ENCODE measurements at places on chromosomes 2 and 18.

DNA sequence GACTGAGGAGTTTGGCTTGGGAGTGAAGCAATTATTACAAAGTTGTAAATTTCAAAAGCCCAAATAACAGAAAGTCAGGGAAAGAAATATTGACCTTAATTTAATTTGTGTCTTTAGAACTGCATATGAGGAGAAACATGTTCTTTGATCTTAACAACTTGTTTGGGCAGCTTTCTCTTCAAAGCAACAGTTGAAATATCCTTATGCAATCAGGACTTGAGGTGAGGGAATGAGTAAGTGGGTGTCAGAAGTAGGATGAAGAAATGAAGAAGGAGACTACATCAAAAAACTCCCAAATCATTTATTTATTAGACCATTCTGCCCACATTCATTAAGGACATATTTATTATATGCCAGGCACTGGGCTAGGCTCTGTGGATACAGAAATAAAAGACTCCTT, 129.4 kb downstream of the GCA start:
- DNase-seq, result no peak

DNA sequence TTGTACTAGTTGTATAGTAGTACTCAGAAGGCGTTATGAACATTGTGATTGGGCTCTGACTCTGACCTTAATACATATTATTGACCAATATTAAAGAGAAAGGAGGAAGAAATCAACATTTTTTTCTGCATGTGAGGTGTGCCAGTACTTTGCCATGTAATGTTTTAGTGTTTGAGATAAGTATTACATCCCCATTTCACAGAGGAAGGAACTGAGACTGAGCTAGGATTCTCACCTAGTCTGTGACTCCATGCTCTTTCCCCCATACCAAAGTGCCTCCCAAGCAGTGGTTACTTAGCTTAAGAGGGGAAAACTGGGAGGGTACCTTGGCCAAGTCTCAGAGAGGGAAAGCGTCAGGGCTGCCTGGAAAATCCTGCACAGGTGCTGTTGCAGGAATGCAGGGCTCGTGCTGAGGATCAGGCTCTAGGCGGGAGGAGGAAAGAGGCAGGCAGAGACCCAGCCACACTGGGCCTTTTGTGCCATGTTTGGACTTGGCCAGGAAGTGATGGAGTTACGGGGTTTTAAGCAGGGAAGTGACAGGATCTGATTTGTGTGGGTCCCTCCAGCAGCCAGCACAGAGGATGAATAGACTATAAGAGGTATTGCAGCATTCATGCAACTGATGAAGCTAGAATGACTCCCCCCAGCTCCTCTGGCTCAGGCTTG, 1.7 kb downstream of the PNKD start:
- DNase-seq, result no peak

DNA sequence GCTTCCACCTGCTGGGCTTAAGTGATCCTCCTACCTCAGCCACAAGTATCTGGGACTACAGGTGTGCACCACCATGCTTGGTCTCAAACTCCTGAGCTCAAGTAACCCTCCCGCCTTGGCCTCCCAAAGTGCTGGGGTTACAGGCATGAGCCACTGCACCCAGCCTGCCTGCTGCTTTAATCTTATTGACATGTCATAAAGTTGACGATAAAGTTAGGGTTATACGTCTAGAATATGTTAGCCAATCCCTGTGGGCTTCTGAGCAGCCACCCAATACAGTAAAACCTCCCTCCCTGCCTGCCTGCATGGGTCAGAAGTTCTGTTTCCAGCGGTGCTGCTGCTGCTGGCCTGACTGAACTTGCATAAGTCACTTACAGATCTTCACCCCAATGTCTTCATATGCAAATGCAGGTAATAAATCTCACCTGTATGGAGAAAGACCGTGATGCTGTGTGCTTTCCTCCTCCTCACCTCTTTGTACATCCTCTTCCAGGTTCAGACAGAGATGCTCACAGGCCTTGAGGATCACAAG, 30.1 kb downstream of the TGIF1 start:
- no peak for DNase-seq

- no peak for DNase-seq
Observed at GRCh38 chr18:32261003-32261402, 71.2 kb downstream of the MEP1B start.

GRCh38 chr2:61478086-61478485, 7.2 kb upstream of the USP34 start:
- no peak for DNase-seq

- DNase-seq, result no peak
Observed at GRCh38 chr2:169664978-169665930, 29.0 kb downstream of the CFAP210 start.

GRCh38 chr18:75088021-75088506, 120.9 kb downstream of the PTGR3 start:
- no peak for DNase-seq

GRCh38 chr2:118492335-118492734, 355.1 kb downstream of the EN1 start:
- DNase-seq, result no peak

- no peak for DNase-seq
Observed at GRCh38 chr2:147460155-147460554, 384.7 kb upstream of the ACVR2A start.

- DNase-seq, result no peak
Observed at GRCh38 chr2:109513749-109514588, 99.8 kb downstream of the SEPTIN10 start.

- no peak for DNase-seq
Observed at GRCh38 chr2:70570041-70570661, 16.5 kb upstream of the TGFA start.

DNA sequence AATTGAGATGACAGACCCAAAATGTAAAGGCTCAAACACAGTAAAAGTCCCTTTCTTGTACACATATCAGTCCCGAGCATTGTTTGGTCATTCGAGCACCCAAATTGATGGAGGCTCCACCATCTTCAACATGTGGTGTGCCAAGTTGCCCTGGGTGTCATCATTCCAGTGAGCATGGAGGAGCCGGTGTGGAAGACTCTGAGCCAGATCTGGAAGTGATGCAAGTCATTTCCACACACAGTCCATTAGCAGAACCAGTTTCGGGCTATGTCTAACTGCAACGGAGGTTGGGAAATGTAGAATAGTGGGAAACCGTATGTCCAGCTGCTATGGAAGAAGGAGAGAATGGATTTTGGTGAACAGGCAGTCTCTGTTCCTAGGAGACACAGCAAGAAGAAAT, 40.9 kb upstream of the BZW1 start:
- DNase-seq, result no peak

DNA sequence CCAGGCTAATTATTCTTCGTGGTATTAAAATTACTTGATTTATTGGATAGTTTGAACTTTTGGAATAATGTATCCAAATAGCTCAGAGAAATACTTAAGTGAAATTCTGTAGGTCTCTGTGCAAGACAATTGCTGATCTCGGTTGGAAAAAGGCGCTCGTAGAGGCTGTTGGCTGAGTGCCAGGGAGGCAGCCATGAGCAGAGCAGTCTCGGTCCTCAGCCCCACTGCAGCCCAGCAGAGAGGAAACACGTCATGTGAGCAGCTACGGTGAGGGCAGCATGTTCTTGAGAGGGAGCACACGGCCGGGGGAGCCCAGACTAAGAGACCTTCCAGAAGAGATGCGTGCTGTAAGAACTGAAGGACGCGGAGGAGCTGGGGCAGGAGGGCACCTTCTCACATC, 42.5 kb downstream of the DCDC2C start:
- DNase-seq, result no peak

DNA sequence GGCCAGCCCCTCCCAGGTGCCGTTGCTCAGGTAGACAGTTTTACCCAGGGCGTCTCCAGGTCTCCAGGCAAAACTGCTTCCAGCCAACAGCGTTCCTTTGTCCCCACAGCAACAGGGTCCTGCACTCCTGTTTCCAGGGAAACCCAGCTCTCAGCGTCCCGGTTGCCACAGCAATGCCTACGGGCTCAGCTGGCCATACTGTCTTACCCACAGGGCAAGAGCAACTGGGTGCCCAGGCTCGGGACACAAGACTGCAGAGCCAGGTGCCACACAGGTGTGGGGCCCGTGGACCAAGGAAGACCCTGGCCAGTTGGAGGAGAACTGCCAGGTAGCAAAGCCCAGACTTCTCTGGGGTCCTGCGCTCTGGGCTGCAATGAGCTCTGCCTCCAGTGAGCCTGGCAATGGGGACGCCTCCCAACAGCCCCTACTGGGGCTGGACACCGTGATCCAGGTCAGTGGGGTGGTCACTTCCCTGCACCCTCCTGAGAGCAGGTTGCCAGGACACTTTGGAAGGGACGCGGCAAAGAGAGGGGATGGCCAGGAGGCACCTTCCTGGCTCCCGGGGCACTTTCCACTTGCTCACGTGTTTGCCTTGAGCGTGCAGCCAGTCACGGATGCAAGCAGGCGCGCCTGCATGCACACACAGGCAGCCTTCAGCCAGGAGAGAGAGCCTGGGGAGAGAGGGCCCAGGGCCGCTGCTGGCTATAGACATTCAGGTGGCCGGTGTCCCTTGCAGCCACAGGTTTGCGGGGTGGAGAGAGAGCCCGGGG, at the start of gene CROCC2:
Gene CROCC2, plus strand, starts transcription at position 196 of the 770 bp plus-strand sequence. Its CDS starts 178 bp downstream, at position 374.
- DNase-seq, result no peak

DNA sequence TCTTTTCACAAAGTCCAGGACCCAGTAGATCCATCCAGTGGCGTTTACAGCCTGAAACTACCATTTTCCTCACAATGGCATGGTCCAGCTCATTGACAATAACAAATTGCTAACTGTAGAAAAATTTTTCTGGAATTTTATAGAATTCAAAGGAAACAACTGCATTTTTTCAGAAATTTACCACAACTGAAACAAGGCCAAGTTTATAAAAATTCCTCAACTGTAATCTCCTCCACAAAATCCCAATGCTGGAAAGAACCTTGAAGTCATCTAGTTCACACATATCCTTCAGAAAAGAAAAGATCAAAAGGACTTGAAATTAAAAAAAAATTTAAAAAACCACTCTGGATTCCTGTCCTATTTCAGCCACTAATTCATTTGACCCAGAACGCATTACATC, 226.0 kb upstream of the CTAGE1 start:
- no peak for DNase-seq

GRCh38 chr2:23380562-23381065, 4.4 kb upstream of the KLHL29 start:
- no peak for DNase-seq

DNA sequence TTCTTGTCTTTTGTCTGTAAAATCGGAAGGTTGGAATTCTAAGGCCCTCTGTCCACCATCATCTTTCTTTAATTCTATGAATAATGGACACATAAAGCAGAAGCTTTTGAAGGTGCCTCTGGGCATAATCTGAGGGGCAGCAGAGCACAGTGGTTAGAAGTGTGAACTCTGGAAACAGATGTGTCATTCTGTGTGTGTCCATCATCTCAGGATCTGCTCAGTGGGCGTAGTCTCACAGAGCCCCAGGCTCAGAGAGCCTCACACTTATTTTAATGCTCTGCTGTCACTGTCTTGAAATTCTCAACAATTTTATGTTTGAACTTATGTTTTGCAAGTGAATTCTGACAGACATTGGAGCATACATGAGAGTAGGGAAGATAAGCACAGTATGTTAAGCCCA, 31.0 kb upstream of the CCDC93 start:
- no peak for DNase-seq

DNA sequence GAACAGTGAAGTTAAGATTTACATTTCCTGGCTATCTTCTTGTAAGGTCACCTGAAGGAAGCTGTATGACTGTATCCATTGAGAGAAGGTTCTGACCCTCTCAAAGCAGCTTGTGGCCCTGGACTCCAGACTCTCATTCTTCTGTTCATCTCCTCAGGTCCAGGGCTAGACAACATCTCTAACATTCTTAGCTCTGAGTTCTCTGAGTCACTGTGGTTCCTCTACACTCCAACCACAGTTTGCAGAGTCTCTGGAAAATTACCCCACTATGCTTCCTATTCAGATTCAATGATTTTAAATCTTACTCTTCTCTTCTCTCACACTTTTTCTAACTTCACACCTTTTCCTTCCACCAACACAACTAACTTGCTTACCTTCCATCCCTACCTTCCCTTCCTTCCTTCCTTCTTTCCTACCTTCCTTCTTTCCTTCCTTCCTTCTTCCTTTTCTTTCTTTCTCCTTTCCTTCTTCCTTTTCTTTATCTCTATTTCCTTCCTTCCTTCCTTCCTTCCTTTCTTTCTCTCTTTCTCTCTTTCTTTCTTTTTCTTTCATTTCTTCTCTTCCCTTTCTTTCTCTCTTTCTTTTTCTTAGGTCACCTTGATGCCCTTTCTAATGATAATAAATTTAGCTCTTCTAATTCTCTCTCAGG, 824.3 kb upstream of the ZEB2 start:
- no peak for DNase-seq

DNA sequence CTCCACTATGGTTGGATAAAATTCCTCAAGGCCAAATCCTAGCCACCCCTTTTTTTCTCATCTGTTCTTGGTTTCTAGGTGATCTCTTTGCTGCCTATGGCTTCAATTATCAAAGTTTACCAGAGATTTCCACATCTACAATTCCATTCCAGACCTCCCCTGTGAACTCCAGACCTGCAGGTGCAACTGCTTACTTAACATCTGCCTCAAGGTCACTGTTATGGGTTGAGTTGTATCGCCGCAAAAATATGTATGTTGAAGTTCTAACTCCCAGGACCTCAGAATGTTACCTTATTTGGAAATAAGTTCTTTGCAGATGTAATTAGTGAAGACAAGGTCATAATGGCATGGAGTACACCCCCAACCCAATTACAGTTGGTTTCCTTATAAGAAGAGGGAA, 60.4 kb upstream of the SOS1 start:
- DNase-seq, result no peak

- no peak for DNase-seq
Observed at GRCh38 chr2:219517954-219518778, 3.9 kb downstream of the ASIC4 start.

DNA sequence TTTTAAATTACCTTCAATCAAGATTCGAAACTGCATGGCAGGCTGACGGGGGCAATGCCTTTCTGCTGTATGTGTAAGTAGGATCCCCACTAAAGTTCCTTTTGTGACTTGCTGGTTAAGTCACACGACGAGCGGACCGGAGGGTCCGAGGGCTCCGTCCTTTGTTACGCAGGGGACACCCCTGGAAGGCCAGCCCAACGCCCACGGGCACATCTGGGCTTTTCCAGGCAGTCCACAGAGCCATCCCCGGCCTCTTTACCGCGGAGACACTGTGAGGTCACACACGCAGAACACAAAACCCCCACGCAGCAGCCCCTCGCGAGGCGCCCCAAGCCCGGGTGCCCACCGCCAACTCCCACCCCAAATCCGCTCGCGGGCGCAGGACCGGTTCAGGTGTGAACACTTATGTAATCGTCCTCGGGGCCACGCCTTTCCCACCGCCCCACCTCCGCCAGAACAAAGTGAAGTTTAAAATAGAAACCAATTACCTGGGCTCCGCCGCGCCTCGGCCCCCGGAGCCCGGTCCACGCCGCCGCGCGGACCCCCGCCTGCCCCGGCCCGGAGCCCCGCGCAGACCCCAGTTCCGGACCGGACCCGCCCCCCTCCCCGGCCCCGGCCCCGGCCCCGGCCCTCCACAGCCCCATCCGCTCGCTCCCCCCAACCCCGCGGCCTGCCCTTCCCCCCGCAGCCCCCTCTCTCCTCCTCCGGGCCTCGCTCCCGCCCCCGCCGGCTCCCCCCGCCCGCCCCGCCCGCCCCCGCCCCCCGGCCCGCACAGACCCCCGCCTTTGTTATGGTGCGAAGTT, 4.2 kb downstream of the ZNF516 start:
- DNase-seq, result no peak

Data from activated T-helper 1 cell treated with anti-CD3 and anti-CD28 coated beads, Interleukin-2, amount 50 U/mL, for 16 hours (primary cell).